Effector CD4-positive, alpha-beta T cell (primary cell): ENCODE measurements at places on chromosomes 2 and 18.

- no peak for DNase-seq
Observed at GRCh38 chr2:226123300-226123699, 676.3 kb downstream of the IRS1 start.

DNA sequence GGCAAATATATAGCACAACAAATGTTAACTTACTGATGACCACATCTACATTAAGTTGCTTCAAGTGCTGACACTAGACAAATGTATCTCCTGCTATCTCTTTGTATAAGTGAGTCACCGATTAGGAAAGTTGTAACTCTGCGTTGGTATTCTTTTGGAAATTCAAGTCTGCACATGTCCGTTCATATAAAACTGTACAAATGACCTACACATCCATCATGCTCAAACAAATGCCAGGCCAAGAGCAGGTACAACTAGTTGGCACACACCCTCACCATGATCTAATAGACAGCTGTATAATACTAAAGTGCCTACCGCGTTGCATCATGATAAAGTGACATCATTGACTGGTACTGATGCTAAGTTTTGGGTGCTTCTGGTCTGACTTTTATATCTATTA is 141.1 kb downstream of the RBMS1 start:
- DNase-seq, result no peak

- DNase-seq, result no peak
Observed at GRCh38 chr18:21980744-21981143, 188.6 kb upstream of the GATA6 start.

GRCh38 chr18:22302144-22302543 is 115.6 kb downstream of the CTAGE1 start:
- DNase-seq, result no peak

DNA sequence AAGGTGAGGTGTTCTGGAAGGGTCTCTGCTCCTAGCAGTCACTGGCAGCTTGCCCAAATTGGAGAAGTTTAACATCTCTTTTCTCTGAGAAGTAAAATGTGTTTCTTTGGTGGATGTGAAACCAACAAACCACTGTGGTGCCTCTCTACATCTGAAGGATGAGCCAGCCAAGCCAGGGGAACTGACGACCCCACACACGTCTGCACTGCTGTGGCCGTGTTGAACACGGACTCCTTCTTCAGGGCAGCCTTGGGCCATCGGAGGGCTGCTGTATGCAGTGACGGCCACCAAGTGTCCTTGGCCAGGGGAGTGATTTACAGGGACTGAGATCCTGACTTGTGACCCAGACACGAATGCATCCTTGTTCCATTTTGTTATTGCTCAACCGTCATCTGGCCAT is 207.8 kb downstream of the ACKR3 start:
- DNase-seq, result no peak

DNA sequence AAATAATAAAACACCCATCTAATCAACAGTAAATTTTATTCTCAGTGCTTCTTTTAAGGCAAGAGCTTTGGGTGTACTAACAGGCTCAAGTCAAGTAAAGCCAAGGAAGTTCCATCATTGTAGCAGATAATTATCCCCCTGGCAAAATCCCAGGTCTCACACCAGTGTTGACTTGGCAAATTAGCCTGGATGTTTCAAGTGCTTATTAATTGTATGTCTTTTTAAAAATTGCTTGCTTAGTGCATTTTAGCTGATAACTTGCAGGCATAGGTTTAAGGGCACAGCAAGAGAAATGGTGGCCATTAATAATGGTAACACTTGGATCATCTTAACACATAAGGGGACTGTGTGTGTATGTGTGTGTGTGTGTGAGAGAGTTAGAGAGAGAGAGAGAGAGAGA is 42.0 kb upstream of the FMNL2 start:
- DNase-seq, result no peak

GRCh38 chr2:69731147-69731970 is 10.6 kb upstream of the ANXA4 start:
- no peak for DNase-seq
